ENCODE measurements at places on chromosomes 13 and 19.
A peak's percentile ranks its signal among the peaks of the same experiment; 100 is the strongest.

DNA sequence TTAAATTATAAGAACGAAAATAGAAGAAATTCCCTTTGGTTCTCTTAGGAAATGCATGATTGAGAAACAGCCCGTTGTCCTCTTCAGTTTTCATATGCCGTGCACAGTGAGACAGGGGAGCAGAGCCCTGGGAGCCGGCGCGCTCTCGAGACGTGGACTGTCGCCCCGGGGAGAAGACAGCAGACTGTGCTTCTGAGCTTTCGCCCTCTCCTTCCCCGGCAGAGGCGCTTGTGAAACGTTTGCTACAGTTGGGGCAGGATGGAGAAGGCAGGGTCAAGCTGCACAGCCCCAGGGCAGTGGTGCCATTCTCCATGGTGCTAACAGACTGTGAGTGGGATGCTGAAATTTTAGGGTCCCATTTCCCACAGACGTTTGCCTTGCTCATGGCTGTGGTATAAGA lies 192.2 kb upstream of the KL start:
- H3K27ac ChIP-seq, result no peak overlapping the region
- H3K36me3 ChIP-seq, result no peaks in the 10 kb centered on the region
- no peak overlapping the region for H3K4me3 ChIP-seq
- no peak for DNase-seq

DNA sequence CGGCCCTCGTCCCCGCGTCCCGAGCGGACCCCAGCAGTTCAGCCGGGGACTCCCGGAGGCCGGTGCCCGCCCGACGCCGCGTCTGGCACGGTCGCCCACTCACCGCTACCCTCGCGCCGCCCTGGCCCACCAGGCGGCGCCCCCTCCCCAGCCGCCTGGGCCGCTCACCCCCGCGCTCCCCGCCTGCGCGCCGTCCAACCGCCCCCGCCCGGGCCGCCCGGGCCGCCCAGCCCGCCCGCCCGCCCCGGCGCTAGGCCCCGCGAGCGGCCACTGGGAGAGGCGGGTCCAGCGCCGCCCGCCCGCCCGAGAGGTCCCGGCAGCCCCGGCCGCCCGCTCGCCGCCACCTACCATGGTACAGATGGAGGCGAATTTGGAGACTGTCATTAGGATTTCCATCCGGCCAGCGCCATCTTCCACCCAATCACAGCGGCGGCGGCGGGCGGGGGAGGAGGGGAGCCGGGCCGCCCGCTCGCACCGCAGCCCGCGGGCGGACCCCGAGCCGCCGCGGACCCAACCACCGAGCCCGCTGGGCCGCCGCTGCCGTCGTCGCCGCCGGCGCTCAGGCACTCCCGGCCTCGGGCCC lies at the start of gene USP12:
USP12 (minus strand) TSS at position 568 of the 583 bp plus-strand sequence; CDS start at position 396, 172 bp downstream.
- DNase-seq, result peak; percentile 77
- peaks cover 10% of the 10 kb centered on the region for H3K27me3 ChIP-seq
- H3K27ac ChIP-seq, result peak within 1 kb of the TSS; percentile 96
- H3K4me1 ChIP-seq, result peaks cover 43% of the 10 kb centered on the region
- H3K36me3 ChIP-seq, result no peaks in the 10 kb centered on the region

DNA sequence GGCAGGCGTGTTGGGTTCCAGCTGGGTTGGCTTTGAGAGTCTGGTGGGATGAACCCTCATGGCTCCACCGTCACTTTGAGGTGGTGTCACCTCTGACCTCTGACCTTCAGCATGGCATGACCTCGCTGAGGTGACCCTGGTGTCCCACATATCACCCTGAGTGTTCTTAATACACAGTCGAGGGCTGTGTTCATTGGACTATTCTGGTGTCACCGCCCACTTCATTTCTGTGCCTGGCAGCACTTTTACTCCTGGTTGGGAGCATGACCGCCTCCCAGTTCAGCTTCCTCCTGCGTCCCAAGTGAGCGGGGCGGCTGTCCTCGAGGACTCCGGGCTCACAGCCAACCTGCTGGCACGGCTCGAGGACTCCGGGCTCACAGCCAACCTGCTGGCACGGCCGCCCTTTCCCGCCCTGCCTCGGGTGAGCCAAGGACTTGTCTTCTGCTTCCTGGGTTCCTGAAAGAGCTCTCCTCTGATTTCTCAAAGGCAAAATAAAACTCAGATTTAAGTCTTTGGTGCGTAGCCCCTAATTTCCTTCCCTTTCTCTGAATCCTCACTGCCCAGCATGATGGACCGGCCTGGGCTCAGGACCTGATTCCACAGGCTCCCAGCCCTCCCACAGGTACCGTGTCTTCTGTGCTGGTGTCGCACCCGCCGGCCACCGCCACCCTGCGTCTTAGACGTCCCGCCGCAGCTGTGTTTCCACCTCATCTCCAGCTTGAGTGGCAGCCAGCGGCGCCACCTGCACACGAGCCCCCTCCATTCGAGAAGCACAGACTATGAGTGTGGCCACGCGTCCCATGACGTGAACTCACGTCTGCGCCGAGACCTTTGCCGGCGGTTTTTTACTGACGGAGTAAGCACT lies 10.4 kb downstream of the ATP4B start:
- peaks cover 4% of the 10 kb centered on the region for H3K4me1 ChIP-seq
- H3K27me3 ChIP-seq, result peaks cover 6% of the 10 kb centered on the region
- no peak for DNase-seq
- H3K27ac ChIP-seq, result no peak overlapping the region
- H3K36me3 ChIP-seq, result peaks cover 63% of the 10 kb centered on the region

GRCh38 chr13:97328222-97328790 lies 105.7 kb upstream of the RAP2A start:
- peaks cover 5% of the 10 kb centered on the region for H3K36me3 ChIP-seq
- no peak overlapping the region for H3K27ac ChIP-seq
- DNase-seq, result peak; percentile 35

- peaks cover 35% of the 10 kb centered on the region for H3K36me3 ChIP-seq
- DNase-seq, result no peak
- H3K27me3 ChIP-seq, result no peaks in the 10 kb centered on the region
- no peak overlapping the region for H3K4me3 ChIP-seq
Measured at GRCh38 chr13:77056382-77056781, 29.4 kb upstream of the FBXL3 start.

GRCh38 chr13:93080587-93080986 lies 146.0 kb upstream of the GPC6 start:
- H3K4me3 ChIP-seq, result no peak overlapping the region
- H3K4me1 ChIP-seq, result no peaks in the 10 kb centered on the region
- no peak for DNase-seq
- H3K36me3 ChIP-seq, result no peaks in the 10 kb centered on the region
- no peak overlapping the region for H3K27ac ChIP-seq

DNA sequence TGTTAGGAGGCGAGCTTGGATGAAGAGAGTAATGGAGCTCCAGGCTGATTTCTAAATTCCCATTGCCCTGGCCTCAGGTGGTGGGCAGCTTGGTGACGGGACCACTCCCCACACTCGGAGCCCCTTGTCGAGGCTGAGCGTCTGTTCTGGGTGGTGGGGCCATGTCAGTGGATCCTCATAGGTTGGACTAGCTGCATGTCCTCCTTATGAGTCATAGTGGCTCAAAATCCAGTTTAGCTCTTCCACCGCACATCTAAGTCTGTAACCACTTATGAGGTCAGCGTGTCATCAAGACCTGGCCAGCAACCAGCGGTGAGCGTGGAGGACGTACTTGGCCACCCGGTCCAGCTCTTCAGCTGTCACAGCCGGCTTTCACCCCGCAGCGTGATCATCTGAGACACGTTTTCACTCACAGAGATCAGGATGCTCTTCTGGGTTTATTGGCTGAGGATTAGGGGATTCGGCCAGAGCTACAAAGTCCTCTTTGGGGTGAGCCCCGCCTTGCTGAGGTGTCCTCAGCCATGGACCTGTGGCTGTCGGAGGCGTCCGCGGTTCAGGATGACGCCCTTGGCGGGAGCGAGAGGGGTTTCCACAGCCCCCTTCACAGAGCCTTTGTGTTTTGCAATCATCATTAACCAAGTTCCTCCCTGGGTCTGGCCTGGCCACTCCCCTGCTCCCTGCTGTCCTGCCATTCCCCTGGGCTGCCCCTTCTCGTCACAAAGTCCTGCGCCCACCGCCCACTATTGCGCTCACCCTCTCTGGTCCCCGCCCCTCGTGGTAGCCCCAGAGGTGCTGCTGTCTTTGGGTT lies 41.9 kb downstream of the ADPRHL1 start:
- H3K4me3 ChIP-seq, result no peak overlapping the region
- DNase-seq, result no peak
- peaks cover 53% of the 10 kb centered on the region for H3K4me1 ChIP-seq
- peak overlapping the region; percentile 89 for H3K27ac ChIP-seq
- peaks cover 7% of the 10 kb centered on the region for H3K27me3 ChIP-seq

DNA sequence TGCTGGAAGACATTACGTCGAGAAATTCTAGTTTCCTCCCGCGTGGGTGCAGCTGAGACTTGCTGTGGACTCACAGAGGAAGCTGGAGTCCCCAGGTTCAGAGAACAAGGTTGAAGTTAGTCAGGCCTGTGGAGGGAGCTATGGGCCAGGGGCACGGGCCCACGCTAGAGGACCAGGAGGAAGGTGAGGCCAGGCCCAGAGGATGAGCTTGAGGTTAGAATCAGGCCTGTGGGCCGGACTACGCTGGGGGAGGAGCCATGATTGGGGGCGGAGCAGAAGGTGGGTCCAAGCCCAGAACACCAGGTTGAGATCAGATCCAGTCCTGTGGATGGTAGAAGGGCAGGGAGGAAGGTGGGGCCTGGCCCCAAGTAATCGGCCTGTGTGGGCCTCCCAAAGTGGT lies 32.6 kb downstream of the ZNF846 start:
- no peak overlapping the region for H3K4me3 ChIP-seq
- no peak overlapping the region for H3K27ac ChIP-seq
- no peaks in the 10 kb centered on the region for H3K4me1 ChIP-seq
- no peak for DNase-seq

GRCh38 chr19:29793116-29793727 lies 18.6 kb upstream of the CCNE1 start:
- H3K27ac ChIP-seq, result no peak overlapping the region
- no peaks in the 10 kb centered on the region for H3K36me3 ChIP-seq
- no peak for DNase-seq
- H3K4me3 ChIP-seq, result no peak overlapping the region
- H3K4me1 ChIP-seq, result peaks cover 58% of the 10 kb centered on the region

DNA sequence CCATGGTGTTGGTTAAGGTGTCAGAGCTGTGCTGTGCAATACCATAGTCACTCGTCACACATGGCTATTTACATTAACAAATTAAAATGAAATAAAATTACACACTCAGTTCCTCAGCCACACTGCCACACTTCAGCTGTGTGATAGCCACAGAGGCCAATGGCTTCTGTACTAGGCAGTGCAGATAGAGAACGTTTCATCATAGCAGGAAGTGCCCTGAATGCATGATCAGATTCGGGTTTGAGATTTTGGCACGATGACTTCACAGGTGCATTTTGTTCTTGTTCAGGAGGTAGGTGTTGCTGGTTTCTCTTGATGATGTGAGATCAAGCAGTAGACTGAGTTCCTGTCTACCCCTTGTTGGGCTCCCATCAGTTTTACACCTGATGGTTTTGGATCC lies 6.5 kb downstream of the ARMC6 start:
- H3K27me3 ChIP-seq, result no peaks in the 10 kb centered on the region
- no peak for DNase-seq
- peaks cover 4% of the 10 kb centered on the region for H3K4me1 ChIP-seq
- peaks cover 59% of the 10 kb centered on the region for H3K36me3 ChIP-seq
- no peak overlapping the region for H3K4me3 ChIP-seq

DNA sequence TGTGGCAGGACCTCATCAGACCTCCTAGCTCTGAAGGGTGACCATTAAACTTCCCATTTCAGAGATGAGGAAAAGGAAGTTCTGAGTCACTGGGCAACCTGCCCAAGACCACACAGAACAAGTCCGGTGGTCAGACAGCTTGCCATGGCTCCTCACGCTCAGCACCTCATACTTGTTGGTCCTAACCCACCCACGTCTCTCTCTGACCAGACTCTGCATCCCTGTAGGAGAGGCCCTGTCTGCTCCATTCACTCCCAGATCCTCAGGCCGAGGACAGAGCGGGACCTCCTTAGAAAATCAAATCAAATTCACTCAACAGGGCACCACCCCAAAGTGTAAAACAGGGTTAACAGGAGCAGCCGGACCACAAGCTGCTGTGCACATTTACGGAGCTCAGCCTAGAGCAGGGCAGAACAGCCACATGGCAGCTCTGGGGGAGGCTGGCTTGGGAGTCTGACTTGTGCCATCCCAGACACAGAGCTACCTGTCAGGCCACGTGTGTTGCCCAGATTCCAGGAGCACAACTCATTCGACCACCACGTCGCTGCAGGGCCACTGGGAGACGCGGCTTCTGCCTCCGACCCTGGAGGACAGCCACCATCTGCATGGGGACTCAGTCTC lies 1.7 kb downstream of the MIER2 start:
- peak overlapping the region; percentile 88 for H3K4me3 ChIP-seq
- peaks cover 31% of the 10 kb centered on the region for H3K27me3 ChIP-seq
- peaks cover 60% of the 10 kb centered on the region for H3K36me3 ChIP-seq
- H3K27ac ChIP-seq, result no peak overlapping the region
- no peak for DNase-seq

- H3K27ac ChIP-seq, result no peak overlapping the region
- no peaks in the 10 kb centered on the region for H3K4me1 ChIP-seq
- H3K36me3 ChIP-seq, result no peaks in the 10 kb centered on the region
- no peak overlapping the region for H3K4me3 ChIP-seq
- no peak for DNase-seq
Measured at GRCh38 chr13:78736142-78736541, 77.2 kb upstream of the OBI1 start.

GRCh38 chr13:40386586-40386985 lies 279.9 kb downstream of the FOXO1 start:
- no peaks in the 10 kb centered on the region for H3K36me3 ChIP-seq
- H3K27ac ChIP-seq, result no peak overlapping the region
- H3K27me3 ChIP-seq, result peaks cover 4% of the 10 kb centered on the region
- H3K4me1 ChIP-seq, result peaks cover 29% of the 10 kb centered on the region
- no peak overlapping the region for H3K4me3 ChIP-seq

- H3K27ac ChIP-seq, result no peak overlapping the region
- H3K36me3 ChIP-seq, result peaks cover 75% of the 10 kb centered on the region
- no peak for DNase-seq
Measured at GRCh38 chr19:340620-341385, 3.8 kb downstream of the MIER2 start.

GRCh38 chr19:3287814-3288213 lies 63.4 kb downstream of the CELF5 start:
- peaks cover 18% of the 10 kb centered on the region for H3K27me3 ChIP-seq
- H3K36me3 ChIP-seq, result no peaks in the 10 kb centered on the region
- H3K27ac ChIP-seq, result no peak overlapping the region
- H3K4me1 ChIP-seq, result peaks cover 12% of the 10 kb centered on the region
- no peak overlapping the region for H3K4me3 ChIP-seq

- H3K4me1 ChIP-seq, result peaks cover 22% of the 10 kb centered on the region
- DNase-seq, result no peak
- H3K27ac ChIP-seq, result no peak overlapping the region
- peaks cover 13% of the 10 kb centered on the region for H3K36me3 ChIP-seq
Measured at GRCh38 chr19:41367848-41368301, 3.9 kb upstream of the B9D2 start.

GRCh38 chr19:7748171-7748570 lies 837 bp upstream of the CD209 start:
- no peak for DNase-seq

GRCh38 chr19:8571006-8571411 lies 6.2 kb downstream of the MYO1F start:
- peaks cover 10% of the 10 kb centered on the region for H3K36me3 ChIP-seq
- H3K4me1 ChIP-seq, result peaks cover 7% of the 10 kb centered on the region
- no peak overlapping the region for H3K4me3 ChIP-seq
- DNase-seq, result no peak
- no peak overlapping the region for H3K27ac ChIP-seq
- H3K27me3 ChIP-seq, result no peaks in the 10 kb centered on the region

GRCh38 chr19:43625918-43626579 lies 6.6 kb upstream of the ZNF428 start:
- no peak for DNase-seq
- no peak overlapping the region for H3K4me3 ChIP-seq
- peaks cover 20% of the 10 kb centered on the region for H3K4me1 ChIP-seq
- H3K27ac ChIP-seq, result no peak overlapping the region

All from nephron progenitor cell (in vitro differentiated cells).